COR-L47 (cell line): ENCODE measurements at places on chromosomes 7 and 10.

DNA sequence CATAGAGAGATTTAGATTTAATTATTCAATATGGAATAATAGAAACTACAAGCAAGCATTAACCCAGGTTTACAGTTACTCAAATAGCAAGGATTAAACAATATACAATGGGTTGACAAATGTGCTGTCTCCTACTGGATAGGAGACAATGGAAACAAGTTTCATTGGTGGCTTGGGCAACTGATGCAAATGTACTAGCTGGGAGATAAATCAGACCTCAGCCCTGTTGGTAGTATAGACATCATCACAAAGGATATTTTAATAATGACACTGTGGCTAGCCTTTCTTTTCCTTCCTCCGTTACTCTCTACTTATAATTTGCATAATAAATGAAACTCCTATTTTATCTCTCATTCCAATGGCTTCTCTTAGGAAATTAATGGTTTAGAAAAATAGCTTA is 96.5 kb upstream of the DKK1 start:
- no peak for DNase-seq

DNA sequence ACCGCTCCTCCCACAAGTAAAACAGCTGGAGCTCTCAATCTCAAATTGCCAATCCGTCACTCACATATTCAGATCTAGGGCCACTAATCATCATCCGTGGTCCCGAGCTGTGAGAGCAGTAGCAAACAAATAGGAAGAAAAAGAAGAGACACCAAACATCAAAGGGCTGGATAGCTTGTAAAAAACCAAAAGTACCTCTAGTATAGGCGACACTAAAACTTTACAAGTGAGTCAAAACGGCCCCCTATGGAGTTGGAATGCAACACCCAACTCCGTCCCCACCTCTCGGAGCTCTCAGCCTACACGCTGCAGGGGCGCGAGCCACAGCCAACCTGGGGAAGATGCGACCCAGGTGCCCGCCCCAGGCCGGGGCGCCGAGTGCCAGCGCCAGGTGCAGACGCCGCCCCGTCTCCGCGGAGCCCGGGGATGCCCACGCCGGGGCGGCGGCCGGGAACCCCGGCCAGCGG is 581 bp downstream of the FAM3C start:
- DNase-seq = peak; percentile 26

DNA sequence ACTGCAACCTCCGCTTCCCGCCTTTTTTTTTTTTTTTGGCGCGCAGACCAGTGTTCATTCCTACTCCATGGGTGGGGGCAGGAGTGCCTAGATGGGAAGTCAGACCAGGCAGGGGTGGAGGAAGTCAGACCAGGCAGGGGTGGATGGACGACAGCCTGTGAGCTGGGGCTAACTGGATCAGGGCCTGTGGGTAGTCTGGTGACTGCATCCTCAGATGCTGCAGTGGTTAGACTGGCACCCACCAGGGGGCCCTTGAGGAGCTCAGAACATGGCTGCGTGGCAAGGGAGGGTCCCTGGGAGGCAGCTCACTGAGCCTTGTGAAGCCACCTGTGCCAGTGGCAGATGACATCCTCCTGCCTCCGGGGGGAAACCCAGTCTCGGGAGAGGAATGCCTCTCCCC is 35.1 kb downstream of the RCC1L start:
- no peak for DNase-seq

GRCh38 chr7:70131817-70132216 is 533.5 kb downstream of the AUTS2 start:
- DNase-seq = peak; percentile 28

- DNase-seq = no peak
These were observed 43.1 kb downstream of the BRAF start for GRCh38 chr7:140881507-140882228.

- DNase-seq = no peak
These were observed 27.3 kb upstream of the PLXDC2 start for GRCh38 chr10:19788902-19789301.

GRCh38 chr7:153675131-153675530 is 377.1 kb upstream of the DPP6 start:
- no peak for DNase-seq

- DNase-seq = no peak
These were observed 80.3 kb downstream of the FAM53B start for GRCh38 chr10:124663766-124664360.

DNA sequence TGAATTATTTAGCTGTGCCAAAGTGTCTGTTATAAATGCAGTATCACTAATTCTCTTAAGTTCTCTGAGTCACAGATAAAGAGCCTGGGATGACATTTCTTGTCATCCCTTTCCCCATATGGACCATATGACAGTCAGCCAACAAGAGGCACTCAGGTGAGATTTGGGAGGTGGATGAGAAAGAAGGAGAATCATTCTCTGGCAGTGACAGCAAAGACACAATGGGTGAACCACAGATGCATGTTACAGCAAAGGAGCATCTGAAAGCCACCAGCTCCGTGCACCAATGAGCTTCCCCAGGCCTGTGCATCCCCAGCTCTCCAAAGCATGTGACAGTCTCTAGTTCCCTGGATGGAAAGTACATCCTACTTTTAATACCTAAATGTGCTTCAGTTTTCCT is 10.8 kb downstream of the GIMAP6 start:
- no peak for DNase-seq

GRCh38 chr10:60188548-60188947 is 201.1 kb downstream of the ANK3 start:
- no peak for DNase-seq

DNA sequence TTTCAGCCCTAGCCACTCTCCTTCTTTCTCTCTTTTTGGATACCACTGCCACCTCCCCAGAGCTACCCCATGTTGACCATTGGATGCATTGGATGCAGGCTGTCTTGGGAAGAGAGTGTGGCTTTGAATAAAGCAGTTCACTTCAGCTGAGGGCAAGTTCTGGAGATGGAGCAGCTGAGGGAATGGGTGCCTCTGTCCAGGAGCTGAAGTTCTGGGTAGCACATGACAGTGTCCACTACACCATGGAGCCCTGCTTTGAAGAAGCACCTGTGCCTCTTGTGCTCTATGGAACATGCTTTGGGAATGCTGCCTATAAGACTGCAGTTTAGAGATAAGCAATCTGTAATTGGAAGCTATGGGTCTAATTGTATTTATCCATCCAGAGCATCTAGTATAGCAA is 1028.7 kb downstream of the TYW1 start:
- no peak for DNase-seq

DNA sequence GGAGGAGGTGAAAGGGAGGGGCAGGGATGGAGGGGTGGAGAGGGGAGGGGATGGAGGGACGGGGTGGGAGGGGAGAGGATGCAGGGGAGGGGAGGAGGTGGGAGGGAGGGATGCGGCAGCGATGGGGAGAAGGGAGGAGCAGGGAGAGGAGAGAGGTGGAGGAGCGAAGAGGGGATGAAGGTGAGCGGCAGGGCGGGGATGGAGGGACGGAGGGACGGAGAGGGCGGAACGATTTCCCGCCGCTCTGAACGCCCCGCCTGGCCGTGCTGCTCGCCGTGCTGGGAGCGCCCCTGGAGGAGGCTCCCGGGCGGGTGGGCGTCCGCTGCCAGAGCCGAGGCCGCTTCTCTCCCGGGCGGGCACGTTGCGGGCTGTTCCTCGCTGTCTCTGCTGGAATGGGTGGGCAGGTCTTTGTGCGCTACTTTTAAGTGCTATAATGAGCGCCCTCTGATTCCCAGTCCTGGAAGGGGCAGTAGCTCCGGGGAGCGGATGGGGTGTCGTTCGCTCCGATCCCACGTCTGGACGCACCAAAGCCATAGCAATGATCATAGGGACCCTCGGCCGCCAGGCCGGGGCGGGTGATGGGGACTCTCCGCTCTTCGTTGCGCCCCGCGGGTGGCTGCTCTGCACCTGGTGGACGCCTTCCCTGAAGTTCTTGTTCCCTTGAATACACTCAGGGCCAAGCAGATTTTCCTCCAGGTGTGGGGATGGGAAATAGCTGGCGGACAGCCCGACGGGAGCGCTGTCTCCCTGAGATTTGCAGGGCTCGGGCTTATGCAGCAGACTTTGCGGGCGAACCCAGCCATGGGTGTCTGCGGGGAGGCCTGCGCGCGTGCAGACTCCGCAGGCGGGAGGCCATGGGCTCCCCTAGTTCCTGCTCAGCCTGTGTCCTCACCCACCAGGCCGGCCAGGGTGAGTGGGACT is 81.1 kb upstream of the CPXM2 start:
- DNase-seq = no peak

DNA sequence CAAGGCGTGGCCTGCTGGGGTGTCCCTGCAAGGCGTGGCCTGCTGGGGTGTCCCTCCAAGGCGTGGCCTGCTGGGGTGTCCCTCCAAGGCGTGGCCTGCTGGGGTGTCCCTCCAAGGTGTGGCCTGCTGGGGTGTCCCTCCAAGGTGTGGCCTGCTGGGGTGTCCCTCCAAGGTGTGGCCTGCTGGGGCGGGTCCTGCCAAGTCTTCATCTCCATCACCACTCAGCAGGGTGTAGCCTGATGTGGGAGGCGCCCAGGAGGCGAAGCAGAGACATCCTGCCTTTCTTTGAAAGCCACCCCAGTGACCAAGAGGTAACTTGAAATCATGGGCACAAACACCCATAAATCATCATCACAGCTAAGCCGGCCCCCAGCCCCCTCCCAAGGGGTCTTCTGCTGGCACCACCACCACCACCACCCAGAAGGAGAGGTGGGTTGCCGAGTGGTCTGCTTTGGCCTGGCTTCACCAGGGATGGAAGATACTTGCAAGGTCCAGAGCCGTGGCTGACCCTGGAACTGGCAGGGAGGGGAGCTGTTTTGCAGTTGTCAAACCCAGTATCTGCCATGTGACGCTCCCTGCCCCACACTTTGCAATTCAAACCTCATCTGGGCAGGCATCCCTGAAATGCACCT is 190.6 kb downstream of the EBF3 start:
- no peak for DNase-seq

- peak; percentile 55 for DNase-seq
These were observed at the start of gene PRR15 for GRCh38 chr7:29563590-29564495. TSS of gene PRR15 (plus strand) at chr7:29563835. CDS start at chr7:29566330, 2,495 bp downstream.

DNA sequence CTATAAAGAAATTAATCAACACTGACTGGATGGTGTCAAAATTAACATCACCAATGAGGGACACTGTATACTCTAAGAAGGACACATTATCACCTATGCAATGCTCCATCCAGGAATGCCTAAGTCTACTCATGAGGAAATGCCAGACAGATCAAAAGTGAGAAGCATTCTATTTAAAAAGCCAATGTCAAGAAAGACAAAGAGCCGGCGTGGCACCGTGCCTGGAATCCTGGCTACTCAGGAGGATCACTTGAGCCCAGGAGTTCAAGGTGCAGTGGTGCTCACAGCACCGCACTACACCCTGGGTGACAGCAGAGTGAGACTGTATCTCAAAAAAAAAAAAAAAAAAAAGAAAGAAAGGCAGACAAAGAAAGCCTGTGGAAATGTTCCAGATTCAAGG is 45.5 kb upstream of the ANAPC16 start:
- DNase-seq = no peak

- no peak for DNase-seq
These were observed 50.4 kb upstream of the ENO4 start for GRCh38 chr10:116798859-116799258.

GRCh38 chr10:88541116-88541626 is 41.9 kb downstream of the RNLS start:
- no peak for DNase-seq

DNA sequence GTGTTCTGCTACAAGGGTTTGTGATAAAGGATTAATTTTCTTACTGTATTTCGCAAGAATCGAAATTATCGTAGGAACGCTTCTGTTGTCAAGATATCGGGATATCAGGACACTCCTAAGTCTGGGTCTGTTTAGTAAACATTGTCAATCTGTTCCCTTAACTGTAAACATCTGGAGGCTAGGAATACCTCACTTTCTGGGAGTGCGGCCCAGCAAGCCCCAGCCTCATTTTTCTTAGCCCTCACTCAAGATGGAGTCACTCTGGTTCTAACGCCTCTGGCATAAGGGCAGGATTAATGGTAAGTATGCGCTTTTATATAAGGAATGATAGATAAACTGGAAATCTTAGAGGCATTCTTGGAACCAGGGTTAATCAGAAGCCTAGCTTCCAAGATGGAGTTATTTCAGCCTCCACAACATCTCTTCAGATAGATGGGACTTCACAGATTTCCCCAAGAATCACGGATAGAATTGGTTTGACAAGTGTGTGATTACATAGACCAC is 30.1 kb upstream of the CCL24 start:
- no peak for DNase-seq

- no peak for DNase-seq
These were observed 174.4 kb upstream of the PLXNA4 start for GRCh38 chr7:132750530-132751217.

DNA sequence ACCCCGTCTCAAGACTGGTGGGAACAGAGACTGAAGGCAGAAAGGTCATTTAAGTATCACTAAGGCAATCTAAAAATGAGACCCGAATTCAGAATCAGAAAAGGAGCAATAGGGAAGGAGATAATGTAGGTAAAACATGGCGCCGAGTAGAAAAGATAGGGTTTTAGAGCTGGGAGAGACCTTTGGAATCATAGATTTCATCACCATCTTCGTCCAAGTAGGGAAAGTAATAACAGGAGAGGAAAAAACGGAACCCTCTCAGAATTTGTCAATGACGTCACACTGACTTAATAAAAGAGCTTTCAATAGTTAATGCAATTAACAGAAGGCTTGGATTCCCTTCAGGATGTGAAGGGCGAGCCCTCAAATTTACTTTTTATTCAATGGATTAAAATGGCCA is 1.0 kb upstream of the UBN2 start:
- DNase-seq = no peak

GRCh38 chr10:13993169-13993568 is 337.6 kb downstream of the FRMD4A start:
- no peak for DNase-seq

DNA sequence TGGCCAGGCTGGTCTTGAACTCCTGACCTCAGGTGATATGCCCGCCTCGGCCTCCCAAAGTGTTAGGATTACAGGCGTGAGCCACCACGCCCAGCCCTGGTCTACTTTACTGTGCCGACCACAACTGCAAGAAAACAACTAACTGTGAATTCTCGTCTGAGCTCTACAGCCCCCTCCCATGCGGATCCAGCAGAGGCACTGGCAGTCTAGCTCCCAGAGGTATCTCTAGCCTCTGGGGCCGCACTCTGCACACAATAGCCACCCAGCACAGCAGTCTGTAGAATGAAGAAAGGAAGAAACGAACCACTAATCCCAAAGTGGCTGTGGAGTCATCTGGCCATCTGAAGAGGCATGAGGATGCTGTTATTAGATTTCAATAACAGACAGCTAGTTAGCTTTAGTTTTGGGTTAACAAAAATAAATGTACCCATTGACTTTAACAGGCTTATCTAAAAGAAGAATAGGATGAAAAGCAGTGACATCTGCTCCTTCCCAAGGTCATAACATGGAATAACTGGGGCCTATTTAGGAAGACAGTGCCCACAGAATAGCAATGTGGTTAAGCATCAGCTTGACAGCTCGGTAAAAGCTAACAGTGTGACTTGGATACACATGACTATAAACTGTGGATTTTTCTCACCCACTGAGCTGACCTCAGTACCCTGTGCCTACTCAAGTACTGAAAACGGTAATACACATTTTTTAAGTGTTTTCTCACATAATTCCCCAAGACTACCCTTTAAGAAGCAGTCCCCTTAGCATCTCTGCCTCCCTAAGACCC is 131.9 kb downstream of the TNS3 start:
- no peak for DNase-seq

- no peak for DNase-seq
These were observed 2.1 kb downstream of the DRGX start for GRCh38 chr10:49393757-49394156.
